ENCODE measurements at places on chromosomes 16 and 17.
A peak's percentile ranks its signal among the peaks of the same experiment; 100 is the strongest.

DNA sequence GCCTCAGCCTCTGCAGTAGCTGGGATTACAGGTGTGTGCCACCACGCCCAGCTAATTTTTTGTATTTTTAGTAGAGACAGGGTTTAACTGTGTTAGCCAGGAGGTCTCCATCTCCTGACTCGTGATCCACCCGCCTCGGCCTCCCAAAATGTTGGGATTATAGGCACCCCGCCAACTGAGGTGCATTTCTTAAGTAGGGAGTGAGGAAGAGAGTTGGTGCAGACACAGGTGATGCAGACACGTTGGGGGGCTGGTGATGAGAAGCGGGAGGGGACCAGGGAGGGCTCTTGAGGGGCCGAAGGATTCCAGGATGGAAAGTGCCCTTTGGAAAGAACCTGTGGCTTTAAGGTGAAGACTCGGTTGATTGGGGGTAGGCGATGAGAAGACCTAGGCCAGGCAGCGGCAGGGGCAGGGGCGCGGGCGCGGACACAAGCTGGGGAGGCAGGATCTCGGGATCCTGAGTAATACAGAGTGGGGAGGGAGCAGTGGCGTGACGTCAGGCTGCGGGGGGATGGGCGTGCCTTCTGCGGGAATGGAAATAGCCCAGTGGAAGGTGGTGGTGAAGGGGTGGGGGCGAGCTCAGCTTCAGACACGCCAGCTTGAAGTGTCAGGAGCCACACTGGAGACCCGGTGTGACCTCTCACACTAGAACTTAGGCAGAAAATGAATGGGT, 2.5 kb upstream of the ATP6V0C start:
- DNase-seq, result no peak

GRCh38 chr16:65284626-65285025, 162.8 kb upstream of the CDH11 start:
- no peak for DNase-seq

DNA sequence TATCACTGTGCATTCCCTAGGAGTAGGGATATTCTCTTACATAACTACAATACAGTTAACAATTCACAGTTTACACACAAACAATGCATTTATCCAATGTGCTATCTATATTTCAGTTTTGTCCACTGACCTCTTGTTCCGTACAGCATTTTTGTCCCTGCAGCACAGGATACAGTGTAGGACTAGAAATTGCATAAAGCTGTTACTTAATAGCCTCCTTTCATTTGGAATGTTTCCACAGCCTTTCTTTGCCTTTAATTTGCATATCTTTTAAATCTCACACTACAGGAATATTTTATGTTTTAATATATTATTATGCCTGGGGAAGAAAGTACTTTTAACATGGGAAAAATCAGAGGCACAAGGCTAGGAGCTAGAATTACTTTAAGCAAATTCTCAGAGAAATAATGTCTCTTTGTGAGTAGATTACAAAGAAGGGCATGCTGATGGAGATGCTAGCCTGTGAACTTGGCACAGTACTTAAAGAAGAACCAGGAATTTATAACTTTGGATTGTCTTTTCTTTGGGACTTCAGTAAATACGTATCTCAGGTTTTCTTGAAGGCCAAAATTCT, 144.3 kb downstream of the ITFG1 start:
- no peak for DNase-seq

DNA sequence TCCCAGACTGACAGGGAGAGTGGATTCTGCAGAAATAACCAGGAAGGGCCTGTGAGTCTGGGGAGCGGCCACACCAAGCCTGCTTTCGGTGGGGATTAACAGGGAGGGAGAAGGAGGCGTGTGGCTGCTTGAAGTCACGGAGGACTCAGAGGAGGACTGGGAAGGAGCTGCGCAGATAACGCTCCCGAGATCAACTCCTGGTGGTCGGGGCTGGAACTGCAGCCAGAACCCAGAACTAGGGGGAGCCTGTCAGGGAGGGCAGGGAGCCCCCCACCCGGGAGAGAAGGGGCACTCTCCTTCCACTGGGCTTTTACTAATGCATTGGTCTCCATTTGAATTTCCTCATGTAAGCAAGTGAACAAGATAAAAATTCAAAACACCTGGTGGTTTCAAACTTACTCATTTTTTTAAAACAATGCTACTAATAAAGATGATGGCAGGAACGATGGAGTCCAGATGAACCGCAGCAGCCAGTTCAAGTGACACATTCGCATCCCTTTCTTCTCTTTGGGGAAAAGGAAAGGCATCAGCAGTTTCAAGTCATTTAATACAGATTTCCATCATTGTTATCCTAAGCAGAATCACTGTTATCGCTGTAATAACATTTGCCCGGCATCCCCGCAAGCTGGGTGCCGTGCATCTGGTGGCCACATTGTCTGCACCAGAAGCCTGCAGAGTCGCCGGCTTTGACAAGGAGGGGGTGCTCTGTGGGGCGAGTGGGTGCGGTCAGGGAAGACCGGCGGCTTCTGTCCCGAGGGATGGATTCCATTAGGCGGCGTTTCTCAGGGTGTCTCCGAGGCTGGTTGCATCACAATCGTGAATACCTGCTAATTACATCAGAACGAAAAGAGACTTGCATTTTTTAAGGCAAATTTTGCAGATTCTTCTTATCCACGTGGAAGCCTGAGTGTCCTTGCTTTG, 183.0 kb downstream of the FOXL1 start:
- peak; percentile 9 for DNase-seq

- DNase-seq, result no peak
Measured at GRCh38 chr17:12631076-12631475, 34.6 kb upstream of the MYOCD start.

DNA sequence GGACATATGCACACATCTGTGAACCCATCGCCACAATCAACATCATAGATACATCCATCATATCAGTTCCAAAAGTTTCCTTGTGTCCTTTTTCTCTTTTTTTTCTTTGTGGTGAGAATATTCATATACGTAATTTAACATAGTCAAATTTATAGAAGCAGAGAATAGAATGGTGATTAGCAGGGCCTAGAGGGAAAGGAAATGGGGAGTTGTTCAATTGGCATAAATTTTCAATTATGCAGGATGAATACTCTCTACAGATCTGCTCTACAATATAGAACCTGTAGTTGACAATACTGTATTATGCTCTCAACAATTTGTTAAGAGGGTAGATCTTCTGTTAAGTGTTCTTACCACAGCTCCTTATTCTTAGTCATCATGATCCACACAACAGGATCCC, 413.2 kb downstream of the SHISA9 start:
- no peak for DNase-seq

DNA sequence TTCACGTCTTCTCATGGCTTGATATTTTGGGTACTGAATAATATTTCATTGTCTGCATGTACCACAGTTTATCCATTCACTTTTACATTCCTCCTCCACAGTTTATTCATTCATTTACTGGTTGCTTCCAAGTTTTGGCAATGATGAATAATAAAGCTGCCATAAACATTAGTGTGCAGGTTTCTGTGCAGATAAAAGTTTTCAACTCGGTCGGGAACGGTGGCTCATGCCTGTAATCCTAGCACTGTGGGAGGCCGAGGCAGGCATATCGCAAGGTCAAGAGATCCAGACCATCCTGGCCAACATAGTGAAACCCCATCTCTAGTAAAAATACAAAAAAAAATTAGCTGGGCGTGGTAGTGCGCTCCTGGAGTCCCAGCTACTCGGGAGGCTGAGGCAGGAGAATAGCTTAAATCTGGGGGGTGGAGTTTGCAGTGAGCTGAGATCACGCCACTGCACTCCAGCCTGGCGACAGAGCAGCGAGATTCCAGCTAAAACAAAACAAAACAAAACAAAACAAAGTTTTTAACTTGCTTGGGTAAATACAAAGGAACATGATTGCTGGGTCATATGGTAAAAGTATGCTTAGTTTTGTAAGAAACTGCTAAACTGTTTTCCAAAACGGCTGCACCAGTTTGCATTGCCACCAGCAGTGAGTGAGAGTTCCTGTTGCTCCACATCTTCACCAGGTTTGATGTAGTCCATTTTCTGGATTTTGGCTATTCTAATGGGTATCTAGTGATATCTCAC, 89.5 kb downstream of the WWP2 start:
- DNase-seq, result no peak

- peak; percentile 74 for DNase-seq
Measured at GRCh38 chr17:74972107-74972972, at the start of gene HID1. Gene HID1, minus strand, starts transcription at chr17:74972759. Its CDS starts 103 bp downstream, at chr17:74972656.

DNA sequence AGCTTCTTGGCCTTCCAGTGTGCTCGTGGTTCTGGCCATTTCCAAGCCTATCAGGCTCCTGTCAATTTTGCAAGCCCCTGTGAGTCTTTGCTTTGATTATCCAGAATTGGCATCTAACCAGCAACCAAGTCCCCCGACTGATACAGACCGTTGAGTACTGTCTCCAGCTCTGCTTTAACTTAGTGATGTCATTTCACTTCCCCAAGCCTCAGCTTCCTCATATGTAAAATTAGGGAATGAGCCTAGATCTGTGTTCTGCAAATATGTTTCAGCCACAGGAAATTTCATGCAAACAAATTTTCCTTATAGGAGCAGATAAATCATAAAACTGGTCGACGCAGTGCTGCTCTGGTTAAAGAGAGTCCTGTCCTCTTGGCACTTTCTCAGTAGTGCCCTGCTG, 60.1 kb upstream of the WSB1 start:
- DNase-seq, result no peak

DNA sequence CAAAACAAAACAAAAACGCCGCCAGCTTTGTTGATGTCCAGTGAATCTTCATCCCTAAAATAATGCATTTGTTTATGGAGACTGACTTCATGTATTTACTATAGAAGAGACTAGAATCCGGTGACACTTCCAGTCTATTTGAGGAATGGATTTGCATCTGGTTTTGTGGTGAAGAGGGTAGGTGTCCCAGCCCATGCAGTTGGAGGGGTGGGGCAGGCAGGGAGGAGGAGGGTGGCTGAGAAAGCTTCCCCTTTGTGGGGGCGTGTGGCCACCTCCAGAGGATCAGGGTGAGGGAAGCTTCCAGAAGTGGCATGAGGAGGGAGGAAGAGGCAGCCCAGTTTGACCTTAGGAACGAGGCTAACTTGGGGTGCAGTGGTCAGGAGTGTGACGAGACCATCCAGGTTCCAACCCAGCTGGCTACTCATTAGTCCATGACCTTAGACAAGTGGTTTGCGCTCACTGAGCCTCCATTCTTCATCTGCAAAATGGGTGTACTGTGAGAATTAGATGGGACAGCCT, 69.5 kb downstream of the CMIP start:
- no peak for DNase-seq

GRCh38 chr17:51372345-51373004, 112.1 kb downstream of the UTP18 start:
- no peak for DNase-seq

DNA sequence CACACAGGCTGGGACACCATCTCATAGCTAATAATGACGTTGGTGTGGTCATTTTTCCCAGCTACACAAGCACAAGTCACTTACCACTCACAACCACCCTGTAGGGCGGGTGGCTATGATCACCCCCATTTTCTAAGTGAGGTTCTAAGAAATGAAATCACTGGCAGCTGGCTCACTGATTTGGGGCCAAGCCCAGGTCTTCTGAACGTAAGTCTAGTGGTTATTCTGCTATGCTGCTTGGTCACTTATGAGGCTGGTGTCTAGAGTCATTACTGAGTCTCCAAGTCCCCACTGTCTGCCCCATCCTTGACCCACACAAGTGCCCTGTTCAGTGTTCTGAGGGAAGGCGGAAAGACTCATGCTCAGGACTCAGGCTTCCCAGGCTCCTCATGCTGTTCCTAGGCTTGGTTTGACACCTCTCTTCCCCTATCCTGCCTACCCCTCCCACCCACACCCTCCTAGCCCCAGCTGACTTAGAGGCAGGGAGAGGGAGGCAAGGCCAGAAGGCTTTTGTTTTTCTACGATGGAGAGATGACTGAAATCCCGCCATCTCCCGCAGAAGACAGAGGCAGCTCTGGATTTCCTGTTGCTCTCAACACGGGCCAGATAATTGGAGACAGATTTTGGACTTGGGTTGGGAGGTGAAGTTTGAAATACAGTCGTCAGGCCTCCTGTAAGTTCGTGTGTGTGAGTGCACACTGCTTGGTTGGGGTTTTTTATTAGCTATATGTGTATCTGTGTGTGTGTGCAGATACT, 32.2 kb downstream of the FZD2 start:
- no peak for DNase-seq

GRCh38 chr17:13827118-13827517, 225.4 kb upstream of the HS3ST3A1 start:
- DNase-seq, result no peak

DNA sequence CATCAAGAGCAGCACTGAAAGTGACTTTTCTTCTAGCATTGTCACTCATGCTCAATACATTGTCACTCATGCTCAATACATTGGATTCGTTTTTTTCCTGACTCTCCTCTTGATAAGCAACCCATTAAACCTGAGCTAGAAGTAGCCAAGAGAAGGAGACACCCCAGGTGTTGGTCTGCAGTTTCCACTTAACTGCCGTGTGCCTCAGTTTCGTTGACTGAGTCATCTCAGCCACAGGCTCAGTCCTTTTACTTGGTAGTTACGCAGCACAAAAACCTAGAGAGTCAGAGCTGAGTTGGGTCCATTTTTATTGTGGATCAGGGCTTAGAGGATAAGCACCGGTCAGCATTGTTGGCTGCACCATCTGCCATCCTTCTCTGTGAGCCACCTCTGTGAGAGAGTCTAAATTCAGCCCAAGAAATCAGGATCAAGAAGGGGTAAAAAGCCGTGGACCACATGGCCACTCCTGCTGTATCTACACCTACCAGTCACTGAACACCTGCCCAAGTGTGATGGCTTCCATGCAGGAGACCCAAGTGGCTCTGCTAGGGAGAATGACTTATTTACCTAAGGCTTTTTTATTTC, 11.3 kb downstream of the GINS2 start:
- no peak for DNase-seq
